ENCODE measurements at places on chromosomes 6 and 20.

GRCh38 chr6:169171016-169171415 is 82.6 kb downstream of the THBS2 start:
- no peak for DNase-seq

DNA sequence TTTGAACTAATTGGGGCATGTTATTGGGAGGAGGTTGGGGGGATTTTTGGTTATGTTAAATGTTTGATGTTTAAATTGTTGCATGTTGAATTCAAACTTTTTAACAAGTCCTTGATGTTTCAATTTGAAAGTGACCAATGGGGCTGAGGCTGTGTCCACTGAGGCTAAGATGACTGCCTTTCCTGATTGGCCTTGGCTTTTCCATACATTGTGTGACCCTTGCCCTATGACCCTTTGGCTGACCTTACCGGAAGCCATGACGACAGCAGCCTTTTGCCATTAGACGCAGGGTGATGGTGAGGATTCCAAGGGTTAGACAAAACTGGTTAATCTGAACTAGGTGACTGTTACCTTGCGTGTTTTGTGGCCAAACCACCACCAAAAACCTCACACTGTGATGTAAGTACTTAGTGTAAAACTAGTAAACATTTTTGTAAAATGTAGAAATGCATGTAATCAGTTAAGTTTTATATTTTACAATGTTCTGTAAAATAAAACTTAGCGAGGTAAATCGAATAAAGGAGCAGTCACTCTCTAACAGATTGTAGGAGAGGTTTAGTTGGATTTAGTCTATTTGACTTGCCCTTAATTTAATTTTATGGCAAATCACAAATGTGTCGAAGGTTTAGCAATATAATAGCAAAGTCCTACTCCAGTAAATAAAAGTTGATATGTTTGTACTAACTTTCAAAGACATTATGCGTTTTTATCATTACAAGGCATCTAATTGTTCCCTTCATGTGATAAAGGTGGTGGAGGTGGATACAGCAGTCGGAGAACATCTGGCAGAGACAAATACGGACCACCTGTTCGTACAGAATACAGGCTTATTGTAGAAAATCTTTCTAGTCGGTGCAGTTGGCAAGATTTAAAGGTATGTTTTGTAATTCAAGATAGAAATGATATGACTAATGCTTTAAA is 1.6 kb downstream of the SRSF6 start:
- DNase-seq, result peak; percentile 27

DNA sequence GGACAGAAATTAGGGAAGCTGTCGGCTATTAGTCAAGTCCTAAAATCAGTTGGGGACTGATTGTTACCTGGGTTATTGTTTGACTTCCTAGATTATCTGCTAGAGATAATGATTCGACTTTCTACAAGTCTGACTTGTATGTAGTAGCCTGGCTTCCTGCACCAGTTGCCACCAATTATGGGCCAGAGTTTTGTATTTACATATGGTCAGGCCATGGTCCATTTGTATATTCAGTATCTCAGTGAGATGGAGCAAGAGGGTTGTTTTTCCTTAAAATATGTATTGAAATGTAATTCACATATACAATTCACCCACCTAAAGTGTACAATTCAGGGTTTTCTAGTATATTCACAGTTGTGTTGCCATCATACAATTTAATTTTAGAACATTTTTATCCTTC is 130.6 kb upstream of the PHACTR3 start:
- DNase-seq, result no peak

DNA sequence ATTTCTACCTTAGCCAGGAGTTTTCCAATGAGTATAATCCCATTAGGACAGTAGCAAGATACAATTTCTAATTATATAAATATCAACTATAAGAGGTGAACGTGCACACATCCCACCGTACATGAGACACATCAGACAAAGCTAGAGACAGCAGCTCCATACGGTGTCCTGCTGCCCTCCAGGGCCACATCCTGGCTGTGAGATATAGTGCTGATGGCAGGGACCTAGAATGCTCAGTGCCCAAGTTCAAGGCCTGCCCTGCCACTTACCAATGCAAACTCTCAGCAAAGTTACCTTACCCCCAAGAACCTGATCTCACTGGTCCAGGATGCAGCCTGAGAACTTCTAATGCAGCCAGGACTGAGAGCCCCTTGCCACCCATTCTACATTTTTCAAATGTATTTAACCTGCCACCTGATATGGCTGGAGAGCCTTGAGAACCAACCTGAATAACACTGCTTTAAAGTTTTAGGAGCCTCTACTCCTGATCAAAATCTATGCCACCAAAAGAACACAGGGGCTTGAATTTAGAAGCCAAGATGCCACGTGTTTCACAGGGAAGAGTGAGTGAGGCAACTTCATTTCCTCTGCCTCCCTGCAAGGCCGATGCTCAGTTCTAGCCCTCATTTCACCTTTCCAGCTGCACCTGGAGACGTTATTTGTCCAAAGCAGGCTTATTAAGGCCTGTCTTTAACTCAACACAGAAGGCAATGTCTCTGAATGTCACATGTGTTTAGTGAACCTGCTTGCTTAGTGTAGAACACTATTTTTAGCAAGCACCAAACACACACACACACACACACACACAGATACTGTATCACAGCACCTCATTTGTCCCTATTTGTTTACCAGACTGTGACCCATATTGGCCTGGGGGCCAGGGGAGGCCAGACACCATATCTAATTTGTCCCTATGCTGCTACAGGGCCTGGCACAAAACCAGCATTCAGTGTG is 6.1 kb downstream of the NFATC2 start:
- DNase-seq, result no peak

GRCh38 chr6:132715204-132715603 is 1.3 kb upstream of the VNN1 start:
- DNase-seq, result no peak

DNA sequence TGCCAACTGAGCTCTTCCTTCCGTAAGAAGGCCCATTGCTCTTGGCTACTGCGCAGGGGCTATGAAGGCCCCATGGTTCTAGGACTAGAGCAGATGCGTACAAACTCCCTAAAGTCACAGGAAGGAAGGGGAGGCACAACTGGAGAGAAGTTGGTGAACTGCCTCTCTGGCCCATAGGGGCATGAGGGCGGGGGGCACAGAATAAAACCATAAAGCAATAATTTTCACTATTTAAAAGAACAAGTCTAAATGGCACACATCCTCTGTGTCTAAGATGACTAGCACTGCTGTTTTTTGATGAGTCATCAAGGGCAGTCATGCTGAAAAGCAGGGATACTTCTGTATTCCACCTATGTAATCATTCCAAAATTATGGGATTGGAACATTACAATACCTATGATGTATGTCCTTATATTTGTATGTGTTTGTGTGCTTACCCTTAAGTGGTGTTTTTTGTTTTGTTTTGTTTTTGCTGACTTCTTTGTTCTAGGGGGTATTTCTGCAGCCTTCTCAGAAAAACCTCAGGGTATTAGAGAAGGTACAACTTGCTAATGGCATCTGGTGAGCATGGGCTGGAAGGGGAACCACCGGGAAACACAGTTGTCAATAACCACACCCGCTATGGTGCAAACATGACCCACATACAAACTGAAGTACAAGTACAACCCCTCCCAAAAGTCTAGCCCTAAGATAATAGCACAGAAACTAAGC is 36.9 kb downstream of the B4GALT5 start:
- peak; percentile 37 for DNase-seq

- no peak for DNase-seq
Observed at GRCh38 chr20:7977709-7978108, 37.5 kb upstream of the HAO1 start.

DNA sequence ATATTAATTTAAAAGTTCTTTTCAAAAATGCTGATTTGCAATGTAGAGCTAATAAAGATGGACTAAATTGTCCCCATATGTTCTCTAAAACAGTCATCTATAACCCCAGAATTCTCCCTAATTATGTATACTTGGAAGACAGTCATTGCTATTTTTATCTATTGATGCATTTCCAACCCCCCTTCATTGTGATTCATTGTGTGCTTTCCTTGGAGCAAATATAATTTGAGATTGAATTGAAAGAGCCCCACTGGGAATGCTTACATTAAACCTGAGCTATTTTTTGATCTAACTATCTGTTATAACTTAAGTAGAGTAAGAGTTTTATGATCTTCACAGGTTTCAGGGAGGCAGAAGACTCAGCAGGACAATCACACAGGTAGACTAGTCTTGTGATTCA is 73.7 kb upstream of the PTCHD4 start:
- no peak for DNase-seq

GRCh38 chr6:35449287-35449881 is 2.8 kb upstream of the FANCE start:
- DNase-seq, result peak; percentile 41

- DNase-seq, result no peak
Observed at GRCh38 chr6:144153971-144154370, 3.7 kb downstream of the STX11 start.

DNA sequence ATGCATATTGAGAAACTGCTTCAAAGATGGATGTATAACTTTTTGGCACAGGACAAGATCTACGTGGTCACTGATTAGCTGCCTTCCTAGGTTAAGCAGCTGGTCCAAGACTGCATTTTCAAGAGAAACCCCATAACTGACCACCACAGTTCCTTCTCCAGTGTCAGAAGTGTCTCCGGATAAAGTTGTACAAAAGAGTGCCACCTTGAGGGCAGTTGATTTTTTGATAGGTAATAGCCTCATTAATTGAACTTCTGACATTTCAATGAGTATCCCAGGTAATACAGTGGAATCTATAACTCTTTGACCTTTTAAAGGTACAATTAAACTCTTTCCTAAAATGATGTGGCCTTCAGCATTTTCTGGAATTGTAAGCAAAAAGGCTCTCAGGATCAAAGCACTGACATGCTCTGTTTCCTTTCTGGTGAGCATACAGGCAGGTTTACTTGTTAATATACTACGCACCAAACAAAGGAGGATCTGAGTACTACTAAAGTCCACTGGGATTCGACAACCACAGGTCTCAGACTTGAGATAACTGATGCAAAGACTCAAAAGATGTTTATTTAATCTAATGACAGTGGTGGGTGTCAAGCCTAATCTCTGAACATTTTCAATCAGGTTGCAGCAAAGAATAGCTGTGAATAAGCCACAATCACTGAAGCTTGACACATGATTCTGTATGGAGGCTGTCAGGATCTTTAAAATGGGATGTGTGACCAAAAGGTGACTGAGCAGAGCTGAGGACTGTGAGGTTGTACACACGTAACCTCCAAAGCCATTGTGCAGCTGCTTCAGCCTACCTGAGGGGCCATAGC is 21.2 kb downstream of the MKKS start:
- no peak for DNase-seq

DNA sequence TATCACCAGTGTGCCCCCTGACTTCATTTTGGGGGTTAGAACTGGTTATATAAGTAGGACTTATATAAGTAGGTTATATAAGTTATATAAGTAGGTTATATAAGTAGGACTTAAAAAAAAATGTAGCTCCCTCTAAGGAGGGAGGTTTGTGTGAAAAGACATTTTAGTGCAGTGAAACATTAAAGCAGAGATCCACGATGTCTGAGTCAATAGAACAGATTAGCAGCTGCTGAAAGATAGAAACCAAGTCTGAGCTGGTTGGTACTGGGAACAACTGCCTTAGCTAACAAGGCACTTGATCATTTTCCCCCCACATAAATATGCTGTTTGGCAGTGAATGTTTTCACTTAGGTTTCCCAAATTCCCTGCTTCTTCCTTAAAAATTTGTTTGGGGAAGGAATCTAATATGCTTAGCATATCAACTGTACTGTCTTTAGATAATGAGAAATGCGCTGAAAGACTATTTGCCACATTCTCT is 2.1 kb upstream of the RPS12 start:
- no peak for DNase-seq

GRCh38 chr6:68042339-68043121 is 592.6 kb upstream of the ADGRB3 start:
- no peak for DNase-seq
